ENCODE measurements at places on chromosomes 16 and 17.

GRCh38 chr16:86739808-86740207 lies 161.5 kb downstream of the FOXL1 start:
- DNase-seq = no peak

- DNase-seq = no peak
Observed at GRCh38 chr17:77828749-77829539, 129.6 kb upstream of the TNRC6C start.

DNA sequence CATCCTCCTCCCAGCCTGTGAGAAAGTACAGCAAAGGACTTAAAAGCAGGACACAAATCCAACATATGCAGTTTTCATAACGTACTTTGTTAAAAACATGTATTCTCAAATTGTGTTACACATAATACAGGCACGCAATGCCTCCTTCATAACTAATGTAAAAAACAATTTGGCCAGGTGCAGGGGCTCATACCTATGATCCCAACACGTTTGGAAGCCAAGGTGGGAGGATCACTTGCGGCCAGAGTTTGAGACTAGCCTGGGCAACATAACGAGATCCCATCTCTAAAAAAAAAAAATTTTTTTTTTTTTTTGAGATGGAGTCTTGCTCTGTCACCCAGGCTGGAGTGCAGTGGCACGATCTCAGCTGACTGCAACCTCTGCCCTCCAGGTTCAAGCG lies 20.4 kb downstream of the TEX2 start:
- no peak for DNase-seq

GRCh38 chr16:12802661-12803060 lies 1.0 kb downstream of the CPPED1 start:
- no peak for DNase-seq

GRCh38 chr17:78172249-78173051 lies 4.1 kb downstream of the SYNGR2 start:
- no peak for DNase-seq

GRCh38 chr16:80931801-80932707 lies 74.6 kb downstream of the CMC2 start:
- DNase-seq = no peak

DNA sequence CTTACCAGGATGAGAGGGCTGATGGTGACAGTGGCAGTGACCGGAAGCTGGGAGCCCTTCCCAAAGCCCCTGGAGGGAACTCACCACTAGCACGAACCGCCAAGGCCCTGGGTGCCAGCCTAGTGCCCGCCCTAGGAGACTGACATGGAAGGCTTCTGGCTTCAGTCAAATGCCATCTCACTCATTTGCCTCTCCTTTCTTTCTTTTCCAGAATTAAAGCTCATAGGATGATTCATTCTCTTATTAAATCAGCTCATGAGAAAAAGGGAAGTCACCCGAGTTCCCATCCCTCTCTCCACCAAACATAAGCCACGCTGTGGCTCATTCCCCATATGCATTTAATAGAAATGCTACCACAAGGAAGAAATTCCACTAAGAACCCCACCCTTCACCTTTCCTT lies 12.1 kb downstream of the CUEDC1 start:
- DNase-seq = no peak

GRCh38 chr17:48478224-48479013 lies 48.4 kb upstream of the SKAP1 start:
- DNase-seq = no peak

- DNase-seq = no peak
Observed at GRCh38 chr17:41913798-41914197, 5.0 kb downstream of the ACLY start.

GRCh38 chr16:17230932-17231581 lies 239.7 kb downstream of the XYLT1 start:
- DNase-seq = no peak

- DNase-seq = no peak
Observed at GRCh38 chr17:957856-958421, 21.6 kb downstream of the NXN start.

- peak; percentile 12 for DNase-seq
Observed at GRCh38 chr16:9061358-9061813, 30.1 kb upstream of the HAPSTR1 start.

DNA sequence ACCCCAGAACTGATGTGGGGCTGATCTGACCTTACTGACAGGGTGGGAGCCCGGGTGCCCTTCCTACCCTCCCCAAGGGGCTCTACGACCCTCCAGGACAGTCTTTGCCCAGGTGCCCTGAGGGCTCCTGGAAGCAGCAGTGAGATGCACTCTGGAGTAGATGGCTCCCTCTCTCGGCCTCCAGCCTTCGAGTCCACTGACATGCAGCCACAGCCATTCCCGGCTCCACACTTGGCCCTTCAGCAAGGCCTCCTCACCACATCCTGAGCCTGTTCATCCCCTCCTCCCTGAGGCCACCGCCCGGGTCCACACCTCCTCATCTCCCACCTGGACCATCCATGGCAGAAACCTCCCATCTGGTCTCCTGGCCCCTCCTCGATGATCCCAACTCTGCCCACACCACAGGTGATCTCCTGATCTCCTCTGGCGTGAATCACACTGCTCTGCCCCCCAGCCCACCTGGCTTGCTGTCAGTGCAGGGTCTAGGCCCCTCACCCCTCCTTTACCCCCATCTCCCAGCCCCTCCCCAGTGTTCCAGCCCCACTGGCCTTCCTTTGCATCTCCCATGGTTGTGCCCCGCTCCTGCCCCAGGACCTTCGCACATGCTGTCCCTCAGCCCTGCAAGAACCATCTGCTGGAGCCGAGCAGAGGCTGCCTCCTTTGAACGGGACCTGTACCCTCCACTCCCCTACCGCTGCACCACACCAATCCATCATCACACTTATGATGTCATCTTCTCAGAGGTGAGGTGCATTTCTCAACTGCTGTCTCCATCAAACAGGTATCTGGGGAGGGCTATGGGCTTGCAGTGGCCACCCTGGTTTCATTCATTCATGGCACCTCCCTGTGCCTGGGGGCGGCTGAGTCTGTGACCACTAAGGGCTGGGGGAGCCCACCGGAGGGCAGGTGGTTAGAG lies 44.7 kb downstream of the SOCS1 start:
- no peak for DNase-seq

- DNase-seq = no peak
Observed at GRCh38 chr17:66812571-66812970, 22.3 kb upstream of the CACNG5 start.

GRCh38 chr16:54236773-54237172 lies 49.8 kb downstream of the IRX3 start:
- no peak for DNase-seq

GRCh38 chr16:52512297-52512987 lies 34.5 kb downstream of the TOX3 start:
- no peak for DNase-seq

GRCh38 chr16:79184464-79185030 lies 416.0 kb downstream of the MAF start:
- no peak for DNase-seq

DNA sequence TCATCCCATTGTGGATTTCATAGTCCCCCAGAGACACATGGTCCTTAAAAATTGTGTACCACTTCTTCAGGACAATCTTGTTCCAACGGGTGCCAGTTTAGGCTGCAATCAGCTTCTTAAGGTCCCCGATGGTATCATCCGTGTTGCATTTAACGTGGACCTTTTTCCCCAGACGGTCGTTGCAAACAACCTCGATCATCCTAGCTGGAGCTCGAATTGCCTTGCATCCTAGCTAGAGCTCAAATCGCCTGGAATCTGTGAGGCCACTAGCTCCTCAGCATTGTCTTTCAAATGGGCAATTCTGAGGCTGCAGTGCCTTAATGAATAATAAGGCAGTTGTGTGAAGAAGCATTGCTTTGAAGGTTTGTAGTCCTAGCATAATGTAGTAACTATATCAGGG lies 37.7 kb upstream of the RHBDL3 start:
- DNase-seq = no peak

DNA sequence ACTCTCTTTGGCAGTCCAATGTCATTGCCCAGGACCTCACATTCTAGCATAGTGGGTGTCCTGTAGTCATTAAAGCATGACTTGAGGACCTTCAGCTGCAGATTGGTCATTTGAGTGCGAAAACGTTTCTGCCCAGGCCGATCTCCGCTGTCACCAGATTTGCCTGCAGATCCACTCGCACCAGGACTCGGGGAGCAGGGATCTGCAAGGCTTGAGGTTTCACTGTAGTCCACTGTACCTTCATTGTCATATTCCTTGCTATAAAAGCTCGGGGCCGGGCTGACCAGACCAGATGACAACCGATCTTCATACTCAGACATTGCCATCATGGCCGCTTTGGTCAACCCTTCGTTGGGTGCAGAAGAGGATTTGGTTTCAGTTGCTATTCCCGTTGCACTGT lies 254.2 kb downstream of the ZFHX3 start:
- DNase-seq = no peak

DNA sequence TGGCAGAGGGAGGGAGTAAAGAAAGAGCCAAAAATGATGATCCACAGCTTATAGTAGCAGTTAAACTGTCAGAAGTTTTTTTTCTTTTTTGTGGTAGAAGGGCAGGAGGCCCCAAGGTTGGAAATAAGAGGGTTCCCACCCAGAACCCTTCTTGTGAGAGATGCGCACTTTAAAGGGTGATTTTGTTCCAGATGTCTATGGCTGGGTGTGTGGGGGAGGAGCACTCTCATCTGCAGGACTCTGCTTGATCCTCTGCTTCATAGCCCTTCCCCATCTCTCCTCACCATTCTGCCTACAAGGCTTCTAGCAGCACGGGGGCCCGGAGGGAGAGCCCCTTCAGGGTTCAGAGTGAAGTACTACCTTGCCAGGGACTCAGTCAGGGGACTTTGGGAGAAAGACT lies 6.4 kb downstream of the ATXN1L start:
- no peak for DNase-seq

- DNase-seq = no peak
Observed at GRCh38 chr17:1019451-1019850, 22.5 kb downstream of the TIMM22 start.

DNA sequence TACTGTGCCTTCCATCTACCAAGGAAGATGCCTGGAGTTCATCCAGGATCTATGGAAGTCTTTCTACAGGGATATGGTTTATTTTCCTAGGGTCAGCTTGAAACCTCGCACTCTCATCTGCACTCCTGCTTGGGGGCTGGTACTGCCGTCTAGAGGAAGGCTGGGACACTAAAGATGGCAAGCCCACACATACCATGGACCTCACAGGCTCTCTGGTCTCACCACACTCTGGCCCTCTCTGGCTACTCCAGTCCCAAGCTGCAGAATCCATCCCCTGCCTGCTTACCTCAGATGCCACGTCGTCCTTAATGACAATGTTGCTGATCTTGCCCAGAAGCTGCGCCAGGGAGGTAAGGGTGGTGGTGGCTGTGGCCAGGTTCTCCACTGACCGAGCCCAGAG lies 2.1 kb upstream of the UNC119 start:
- no peak for DNase-seq

- DNase-seq = no peak
Observed at GRCh38 chr17:3796822-3797170, 4.2 kb downstream of the ITGAE start.

DNA sequence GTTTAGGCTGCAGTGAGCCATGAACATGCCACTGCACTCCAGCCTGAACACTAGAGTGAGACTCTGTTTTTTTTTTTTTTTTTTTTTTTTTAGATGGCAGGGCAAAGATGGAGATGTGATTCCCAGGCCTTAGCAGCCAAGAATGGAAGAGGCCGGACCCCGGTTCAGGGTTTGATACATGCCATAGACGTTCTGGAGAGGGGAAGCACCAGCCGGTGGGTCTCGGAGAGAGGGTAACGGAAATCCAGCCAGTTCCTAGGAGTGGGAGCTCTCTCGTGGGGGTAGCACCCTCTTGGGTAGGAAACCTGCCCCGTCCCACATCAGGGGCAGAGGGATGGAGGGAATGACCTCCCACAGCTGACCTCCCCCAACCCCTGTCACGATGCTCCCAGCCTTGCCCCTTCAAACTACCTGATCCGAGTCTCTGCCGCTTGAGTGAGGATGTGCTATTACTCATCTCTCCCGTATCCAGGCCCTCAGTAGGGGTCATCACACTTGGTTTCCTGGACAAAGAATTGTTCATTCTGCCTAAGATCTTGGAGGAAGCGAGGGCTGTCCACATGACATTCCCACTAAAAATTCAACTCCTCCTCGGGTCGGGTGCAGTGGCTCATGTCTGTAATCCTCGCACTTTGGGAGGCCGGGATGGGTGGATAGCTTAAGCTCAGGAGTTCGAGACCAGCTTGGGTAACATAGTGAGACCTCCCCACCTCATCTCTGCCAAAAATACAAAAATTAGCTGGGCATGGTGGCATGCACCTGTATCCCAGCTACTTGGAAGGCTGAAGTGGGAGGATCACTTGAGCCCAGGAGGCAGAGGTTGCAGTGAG lies 47.3 kb downstream of the MIS12 start:
- no peak for DNase-seq

- no peak for DNase-seq
Observed at GRCh38 chr17:44906010-44906646, 6.9 kb upstream of the EFTUD2 start.

GRCh38 chr17:2706911-2707510 lies 4.6 kb downstream of the CLUH start:
- no peak for DNase-seq

DNA sequence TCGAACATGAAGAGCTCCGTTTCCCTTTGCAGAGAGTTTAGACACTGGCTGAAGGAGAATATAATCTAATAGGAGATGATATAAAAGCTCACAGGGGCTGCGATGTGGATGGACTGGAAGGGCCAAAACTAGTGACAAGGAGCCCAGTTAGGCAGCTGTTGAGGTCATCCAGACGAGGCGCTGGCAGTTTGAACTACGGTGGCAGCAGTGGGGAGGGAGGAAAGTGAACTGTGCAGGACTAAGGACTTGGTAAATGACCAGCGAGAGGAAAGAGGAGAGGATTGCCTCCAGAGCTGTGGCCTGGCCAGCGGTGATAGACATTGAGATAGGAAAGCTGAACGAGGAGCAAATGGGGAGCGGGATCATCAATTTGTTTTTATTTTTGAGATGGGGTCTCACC lies 14.6 kb upstream of the YWHAE start:
- DNase-seq = no peak

DNA sequence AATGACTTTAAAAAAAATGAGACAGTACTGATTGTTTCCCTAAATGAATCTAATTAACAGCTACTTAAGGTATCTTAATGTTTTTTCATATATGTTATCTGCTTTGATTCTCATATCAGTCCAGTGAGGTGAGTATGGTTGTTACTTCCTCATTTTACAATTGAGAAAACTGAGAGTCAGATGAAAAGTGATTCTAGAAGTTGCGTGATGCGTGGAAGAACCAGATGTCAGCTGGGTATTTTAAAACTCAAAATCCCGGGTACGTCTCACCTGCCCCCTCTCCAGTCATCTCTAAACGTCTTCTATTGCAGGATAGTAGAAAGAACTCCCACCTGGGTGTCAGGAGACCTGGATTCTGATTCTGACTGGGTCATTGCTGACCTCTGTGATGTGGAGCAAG lies 89.2 kb downstream of the MAP2K6 start:
- no peak for DNase-seq

DNA sequence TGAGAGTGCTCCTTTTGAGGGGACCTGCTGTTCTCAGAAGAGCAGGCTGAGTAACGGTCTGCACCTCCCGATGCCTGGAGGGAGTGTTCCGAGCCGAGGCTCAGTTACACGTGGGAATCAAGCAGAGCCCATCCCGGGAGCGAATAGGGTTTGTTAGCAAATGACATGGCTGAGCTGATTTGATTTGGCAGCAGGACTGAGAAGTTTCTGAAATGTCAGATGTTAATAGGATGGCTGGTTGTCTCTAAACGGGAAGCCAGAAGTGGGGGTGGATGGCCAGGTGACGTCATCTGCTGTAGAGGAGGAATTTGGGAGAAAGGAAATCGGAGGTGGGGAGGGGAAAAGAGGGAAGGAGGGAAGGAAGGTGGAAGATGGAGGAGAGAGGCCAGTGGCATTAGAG lies 128.0 kb downstream of the RAP1GAP2 start:
- no peak for DNase-seq

GRCh38 chr17:42274253-42274542 lies 2.0 kb downstream of the STAT5B start:
- no peak for DNase-seq

- no peak for DNase-seq
Observed at GRCh38 chr16:3518292-3518985, 17.6 kb downstream of the CLUAP1 start.

All from NCI-H774 (cell line).